ENCODE measurements at places on chromosomes 4 and X.

DNA sequence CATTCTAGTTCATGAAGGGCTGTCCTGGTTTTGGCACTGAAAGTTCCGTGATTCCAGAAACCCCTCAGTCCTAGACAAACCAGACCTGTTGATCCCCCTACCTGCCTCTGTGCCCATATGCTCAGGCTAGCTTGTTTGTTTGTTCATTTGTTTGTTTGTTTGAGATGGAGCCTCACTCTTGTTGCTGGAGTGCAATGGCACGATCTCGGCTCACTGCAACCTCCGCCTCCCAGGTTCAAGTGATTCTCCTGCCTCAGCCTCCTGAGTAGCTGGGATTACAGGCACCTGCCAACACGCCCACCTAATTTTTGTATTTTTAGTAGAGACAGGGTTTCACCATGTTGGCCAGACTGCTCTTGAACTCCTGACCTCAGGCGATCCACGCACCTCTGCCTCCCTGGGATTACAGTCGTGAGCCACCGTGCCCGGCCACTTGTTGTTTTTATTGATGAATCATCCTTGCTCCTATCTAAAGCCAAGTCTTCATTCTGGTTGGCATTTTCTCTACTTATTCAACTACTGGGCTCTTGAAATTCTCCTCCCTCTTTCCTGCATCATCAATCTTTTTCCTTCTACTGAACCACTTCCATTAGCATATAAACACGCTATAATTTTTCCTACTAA is 86.3 kb upstream of the BMP2K start:
- DNase-seq, result peak; percentile 53

DNA sequence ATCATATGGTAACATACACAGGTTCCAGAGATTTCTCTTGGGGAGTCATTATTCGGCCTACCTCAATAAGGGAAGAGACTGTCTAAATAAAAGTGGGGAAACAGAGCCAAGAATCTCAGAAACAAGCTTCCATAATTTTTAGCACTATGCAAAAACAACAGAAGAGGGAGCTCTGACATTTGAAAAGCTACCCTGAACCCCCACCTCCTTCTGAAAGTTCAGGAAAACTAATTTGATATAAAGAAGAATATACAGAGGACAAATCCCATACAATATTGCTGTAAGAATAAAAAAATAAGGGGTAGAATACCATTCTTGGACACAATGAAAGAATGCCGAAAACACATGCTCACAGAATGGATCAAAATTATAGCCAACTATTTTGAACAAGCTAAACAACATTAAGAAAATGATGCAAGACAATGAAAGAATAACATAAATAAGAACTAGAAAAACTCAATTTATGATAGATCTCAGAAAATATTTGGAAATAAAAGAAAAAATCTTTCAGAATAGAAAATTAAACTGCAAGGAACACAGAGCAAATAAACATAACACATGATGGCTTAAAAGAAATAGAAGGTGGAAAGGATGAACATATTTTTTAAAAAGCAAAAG is 14.4 kb upstream of the ZNF41 start:
- no peak for DNase-seq

- no peak for DNase-seq
These were observed 482.0 kb downstream of the SMARCA1 start for GRCh38 chrX:129041319-129041718.

GRCh38 chrX:20414762-20415445 is 148.2 kb upstream of the RPS6KA3 start:
- no peak for DNase-seq

- no peak for DNase-seq
These were observed 95.8 kb upstream of the IL13RA1 start for GRCh38 chrX:118631586-118631985.

DNA sequence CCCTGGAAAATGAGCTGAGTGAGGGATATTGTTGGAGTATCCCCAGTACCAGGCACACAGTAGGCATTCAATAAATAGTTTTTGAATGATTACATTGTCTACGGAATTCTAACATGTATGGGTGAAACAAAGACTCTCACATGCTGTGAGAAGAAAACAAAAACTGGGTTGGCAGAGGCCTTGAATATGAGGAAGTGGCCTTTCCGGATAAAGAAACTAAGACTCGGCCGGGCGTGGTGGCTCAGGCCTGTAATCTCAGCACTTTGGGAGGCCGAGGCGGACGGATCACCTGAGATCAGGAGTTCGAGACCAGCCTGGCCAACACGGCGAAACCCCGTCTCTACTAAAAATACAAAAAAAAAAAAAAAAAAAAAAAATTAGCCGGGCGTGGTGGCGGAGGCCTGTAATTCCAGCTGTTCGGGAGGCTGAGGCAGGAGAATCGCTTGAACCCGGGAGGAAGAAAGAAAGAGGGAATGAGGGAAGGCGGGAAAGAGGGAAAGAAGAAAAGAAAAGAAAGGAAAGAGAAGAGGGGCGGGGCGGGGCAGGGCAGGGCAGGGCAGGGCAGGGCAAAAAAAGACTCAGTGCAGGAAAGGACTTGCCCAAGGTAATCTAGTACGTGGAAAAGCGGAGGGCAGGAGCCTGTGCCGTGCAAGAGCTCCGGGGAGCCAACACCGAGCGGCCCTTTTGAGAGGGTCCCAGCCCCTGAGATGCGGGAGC is 689 bp upstream of the TMA16 start:
- DNase-seq, result no peak

DNA sequence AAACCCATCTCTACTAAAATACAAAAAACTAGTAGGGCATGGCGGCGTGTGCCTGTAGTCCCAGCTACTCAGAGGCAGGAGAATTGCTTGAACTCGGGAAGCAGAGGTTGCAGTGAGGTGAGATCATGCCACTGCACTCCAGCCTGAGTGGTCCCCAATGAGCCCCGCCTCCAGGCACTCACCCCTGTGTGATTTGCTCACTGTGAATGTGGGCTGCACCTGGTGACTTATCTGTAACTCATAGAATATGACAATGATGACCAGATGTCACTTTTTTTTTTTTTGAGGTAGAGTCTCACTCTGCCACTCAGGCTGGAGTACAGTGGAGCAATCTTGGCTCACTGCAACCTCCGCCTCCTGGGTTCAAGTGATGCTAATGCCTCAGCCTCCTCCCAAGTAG is 49.0 kb upstream of the HOPX start:
- no peak for DNase-seq

DNA sequence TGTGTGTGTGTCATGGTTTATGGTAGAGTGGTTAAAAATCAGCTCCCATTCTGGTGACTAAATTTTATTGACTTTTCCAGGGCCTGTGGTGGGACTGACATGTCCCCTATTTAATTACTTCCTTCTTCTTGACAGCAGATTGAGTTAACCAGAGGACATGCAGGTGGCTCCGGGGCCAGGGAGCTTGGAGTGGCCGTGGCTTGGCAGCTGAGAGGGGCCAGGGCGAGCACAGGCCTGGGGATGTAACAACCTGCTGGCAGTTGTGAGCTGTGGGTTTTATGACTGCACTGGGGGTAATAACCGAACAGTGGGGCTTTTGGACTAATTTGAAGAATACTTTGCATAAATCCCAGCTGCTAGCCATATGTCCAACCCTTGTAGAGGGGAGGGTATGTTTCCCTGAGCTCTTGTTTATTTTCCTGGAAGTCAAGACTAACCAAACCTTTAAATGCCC is 186.0 kb downstream of the MID1IP1 start:
- DNase-seq, result no peak

GRCh38 chr4:126937342-126937741 is 695.4 kb upstream of the INTU start:
- DNase-seq, result no peak

- DNase-seq, result no peak
These were observed 65.5 kb downstream of the FHDC1 start for GRCh38 chr4:153001626-153002025.

- DNase-seq, result no peak
These were observed 77.5 kb downstream of the CRLF2 start for GRCh38 chrX:1134976-1135375.

DNA sequence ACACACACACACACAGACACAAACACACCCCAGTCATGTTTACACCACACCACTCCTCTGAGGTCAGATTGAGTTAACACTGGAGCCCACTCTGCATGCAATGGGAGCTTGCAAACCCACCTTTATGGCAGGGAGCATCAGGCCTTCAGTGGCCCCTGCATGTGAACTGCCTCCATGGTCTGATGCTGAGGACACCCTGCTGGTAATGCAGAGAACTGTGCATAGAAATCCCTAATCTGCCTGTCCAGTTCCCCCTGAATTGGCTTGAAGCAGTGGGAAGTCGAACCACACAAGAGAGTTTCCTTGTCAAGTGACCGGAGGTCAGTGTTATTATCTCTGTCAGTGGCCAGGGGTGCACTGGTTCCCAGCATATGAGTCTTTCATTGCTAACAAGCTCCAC is 59.8 kb downstream of the ANOS1 start:
- no peak for DNase-seq

DNA sequence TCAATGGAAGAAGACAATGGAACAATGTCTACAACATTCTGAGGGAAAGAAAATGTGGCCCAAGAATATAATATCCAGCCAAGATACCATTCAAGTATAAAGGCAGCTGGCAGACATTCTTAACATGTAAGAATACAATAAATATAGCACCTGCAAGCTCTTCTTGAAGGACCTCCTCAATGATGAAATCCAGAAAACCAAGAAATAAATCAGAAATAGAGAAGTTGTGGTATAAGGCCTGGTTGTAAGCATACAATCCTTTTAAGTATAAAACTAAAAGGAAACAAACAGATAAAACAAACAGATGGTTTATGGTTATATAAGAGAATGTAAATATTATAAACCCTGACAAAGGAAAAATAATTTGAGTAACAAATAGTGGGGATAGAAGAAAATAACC is 33.4 kb downstream of the SYTL4 start:
- DNase-seq, result no peak

GRCh38 chrX:68571292-68571609 is 72.4 kb downstream of the YIPF6 start:
- DNase-seq, result no peak

GRCh38 chr4:2914256-2915126 is 48.7 kb downstream of the NOP14 start:
- DNase-seq, result no peak

DNA sequence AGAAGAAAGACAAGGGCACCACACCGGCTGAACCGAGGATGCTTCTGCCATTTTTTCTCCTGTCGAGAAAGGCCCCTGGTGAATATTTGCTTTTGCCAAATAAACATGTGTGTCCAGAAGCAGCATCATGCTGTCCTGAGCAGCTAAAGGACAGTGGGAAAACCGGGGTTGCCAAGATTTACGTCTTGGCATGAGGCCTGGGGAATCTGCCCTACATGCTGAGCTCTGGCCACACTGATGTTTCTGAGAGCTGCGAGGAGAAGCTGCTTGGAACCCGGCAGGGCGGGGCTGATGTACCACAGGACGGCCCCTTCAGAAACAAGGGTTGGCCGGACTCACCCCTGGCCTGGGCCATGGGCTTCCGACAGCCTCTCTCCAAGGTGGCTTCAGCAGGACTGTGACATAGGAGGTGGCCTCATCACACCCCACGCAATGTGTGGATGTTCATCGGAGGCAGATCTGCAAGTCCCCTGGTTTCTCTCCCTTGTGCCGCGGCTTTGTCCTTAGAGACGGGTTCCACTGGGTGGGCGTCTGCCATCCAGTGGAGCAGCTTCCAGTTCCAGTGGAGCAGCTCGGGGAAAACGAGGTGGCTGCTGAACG is 42.2 kb upstream of the SORCS2 start:
- DNase-seq, result no peak

GRCh38 chrX:136880003-136880451 is 498 bp downstream of the RBMX start:
- DNase-seq, result peak; percentile 5

GRCh38 chr4:104519588-104519987 is 24.9 kb upstream of the CXXC4 start:
- DNase-seq, result no peak

DNA sequence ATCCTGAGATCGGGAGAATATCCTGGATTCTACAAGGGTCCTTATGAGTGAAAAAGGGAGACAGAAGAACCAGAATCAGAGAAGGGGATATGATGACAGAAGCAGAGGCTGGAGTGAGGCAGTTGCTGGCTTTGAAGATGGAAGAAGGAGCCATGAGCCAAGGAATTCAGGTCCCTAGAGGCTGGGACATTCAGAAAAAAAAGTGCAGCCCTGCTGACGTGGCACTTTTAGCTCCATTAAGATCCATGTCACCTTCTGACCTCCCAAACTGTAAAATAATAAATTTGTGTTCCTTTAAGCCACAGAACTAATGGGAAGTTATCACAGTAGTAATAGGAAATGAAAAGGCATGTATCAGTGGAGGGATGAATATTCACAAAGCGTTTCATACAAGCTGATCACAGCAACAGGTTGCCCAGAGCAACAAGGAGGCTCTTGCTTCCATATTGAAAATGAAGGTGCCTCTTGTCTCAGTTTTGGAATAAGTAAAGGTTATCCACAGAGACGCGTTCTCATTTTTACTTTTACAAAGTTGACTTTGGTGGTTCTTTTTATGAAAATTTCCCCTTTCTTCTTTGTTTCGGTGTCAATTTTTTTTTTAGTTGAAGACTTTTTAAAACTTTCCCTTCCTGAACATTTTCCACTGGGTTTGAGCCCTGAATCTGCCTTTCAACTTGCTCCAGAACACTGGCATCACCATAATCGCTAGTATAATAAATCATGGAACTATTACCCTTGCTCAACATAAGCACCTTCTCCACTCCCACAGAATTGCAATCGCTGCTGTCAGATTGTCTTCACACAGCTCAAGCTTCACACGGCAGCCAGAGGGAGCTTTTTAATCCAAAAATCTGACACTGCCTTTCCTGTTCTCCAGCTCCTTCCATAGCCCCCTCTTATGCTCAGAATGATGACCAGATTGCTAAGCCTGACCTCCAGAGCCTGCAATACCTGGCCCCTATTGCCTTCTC is 127.6 kb upstream of the RBPJ start:
- no peak for DNase-seq

DNA sequence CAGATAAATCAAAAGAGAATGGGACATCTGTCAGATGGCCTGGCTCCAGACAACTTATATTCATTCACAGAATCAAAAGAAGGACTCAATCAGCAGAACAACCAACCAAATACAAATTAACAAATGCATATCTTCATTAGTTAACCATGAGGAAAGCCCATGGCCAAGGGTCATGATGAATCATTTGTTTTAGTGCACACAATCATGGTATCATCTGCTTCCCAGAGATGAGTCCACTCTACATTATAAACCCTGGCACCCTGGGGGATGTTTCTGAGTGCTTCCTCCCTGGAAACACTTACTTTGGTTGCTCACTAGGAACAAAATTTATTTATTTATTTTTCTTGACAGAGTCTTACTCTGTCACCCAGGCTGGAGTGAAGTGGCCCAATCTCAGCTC is 453.3 kb upstream of the HS3ST1 start:
- peak; percentile 2 for DNase-seq

GRCh38 chr4:2395038-2395437 is 23.4 kb downstream of the ZFYVE28 start:
- no peak for DNase-seq
